H9 (cell line): ENCODE measurements at places on chromosomes 2 and 18.

- DNase-seq, result peak; percentile 29
Measured at GRCh38 chr2:72012886-72013574, 134.6 kb downstream of the CYP26B1 start.

DNA sequence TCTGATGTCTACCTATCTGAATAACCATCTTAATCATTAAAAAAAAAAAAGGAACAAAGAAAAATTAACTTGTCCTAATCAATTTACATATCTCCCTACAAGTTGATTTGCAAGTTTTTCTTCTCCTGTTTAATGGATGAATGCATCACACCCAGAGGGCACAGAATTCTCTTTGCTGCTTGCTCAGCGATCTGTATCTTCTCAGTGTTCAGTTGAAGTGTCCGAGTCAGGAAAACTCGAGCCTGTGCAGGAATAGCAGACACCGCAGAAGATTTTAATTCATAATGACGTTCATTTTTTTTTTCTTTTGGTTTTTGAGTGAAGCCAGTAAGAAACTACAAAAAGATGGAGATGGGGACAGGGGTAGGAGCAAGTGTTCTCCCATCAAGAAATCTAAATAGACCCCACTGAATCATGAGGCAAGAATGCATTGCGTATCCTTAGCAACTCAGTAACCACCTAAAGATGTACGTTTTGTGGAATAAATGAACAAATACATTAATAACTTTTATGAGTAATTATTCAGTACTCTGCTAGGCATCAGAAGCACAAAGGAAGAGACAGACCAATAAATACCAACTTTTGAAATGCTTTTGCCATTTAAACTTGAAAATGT, 675.5 kb downstream of the LRP1B start:
- no peak for DNase-seq

GRCh38 chr2:175251425-175252041, 70.0 kb upstream of the ATP5MC3 start:
- no peak for DNase-seq

GRCh38 chr2:143150287-143150686, 21.1 kb downstream of the ARHGAP15 start:
- DNase-seq, result no peak

DNA sequence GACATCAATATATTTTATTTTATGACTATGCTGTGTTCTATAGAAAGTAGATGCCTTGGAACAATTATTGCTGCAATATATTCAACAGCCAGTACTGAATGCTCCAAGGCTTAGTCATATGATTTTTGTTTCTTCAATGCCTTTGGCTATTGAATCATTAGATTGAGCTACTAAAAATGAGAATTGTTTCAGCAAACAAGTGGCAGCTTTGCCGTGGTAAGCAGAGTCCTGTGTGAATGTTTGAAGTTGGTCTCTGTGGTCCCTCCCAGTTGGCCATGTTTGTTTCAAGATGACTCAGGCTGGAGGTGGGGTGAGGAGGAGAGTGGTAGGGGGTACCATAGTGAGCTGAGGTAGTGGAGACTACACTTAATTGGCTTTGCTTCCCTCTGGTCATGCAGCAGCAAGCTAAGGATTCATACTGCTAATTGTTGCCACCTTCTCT, 198.6 kb upstream of the EPAS1 start:
- DNase-seq, result no peak

DNA sequence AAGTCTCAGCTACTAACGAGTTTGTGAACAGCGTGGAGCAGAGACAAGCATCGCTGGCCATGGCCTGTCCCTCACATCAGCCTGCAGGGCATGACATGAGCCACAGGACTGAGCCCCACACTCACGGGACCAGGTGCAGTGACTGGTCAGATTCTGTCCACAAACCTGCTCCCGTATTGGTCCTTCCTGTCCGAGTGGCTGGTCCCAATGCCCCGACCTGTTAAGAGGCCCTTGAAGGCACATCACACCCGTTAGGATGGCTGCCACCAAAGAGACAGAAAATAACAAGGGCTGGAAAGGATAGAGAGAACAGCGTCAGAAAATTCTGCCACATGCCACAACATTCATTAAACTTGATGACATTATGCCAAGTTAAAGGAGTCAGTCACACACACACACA, 403.2 kb upstream of the MYT1L start:
- no peak for DNase-seq

- DNase-seq, result peak; percentile 34
Measured at GRCh38 chr2:118856330-118856977, 9.0 kb upstream of the EN1 start.
